ENCODE measurements at places on chromosomes 3 and 15.

- no peak for DNase-seq
Measured at GRCh38 chr3:184678317-184679055, 33.4 kb downstream of the MAGEF1 start.

- no peak for DNase-seq
Measured at GRCh38 chr3:179449636-179450035, 1.6 kb downstream of the GNB4 start.

DNA sequence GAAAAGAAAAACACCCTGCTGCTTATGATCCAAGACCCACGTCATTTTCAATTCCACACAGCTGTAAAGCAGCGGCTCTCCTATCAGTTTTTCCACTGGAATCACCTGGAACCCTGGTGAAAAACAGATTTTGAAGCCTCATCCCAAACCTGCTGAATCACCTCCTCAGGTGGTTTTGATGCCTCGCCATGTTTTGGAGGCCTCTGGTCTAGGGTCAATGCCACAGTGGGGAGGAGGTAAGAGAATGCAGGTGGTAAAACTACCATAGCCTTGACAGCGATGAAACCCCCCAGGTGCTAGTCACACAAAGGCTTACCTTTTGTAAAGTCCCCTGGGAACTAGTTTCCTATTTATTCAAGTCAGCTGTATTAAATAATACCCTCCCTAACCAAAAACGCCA, 24.8 kb downstream of the MYO1E start:
- DNase-seq = no peak

GRCh38 chr3:150497956-150498355, 48.3 kb downstream of the SERP1 start:
- no peak for DNase-seq

- DNase-seq = no peak
Measured at GRCh38 chr15:40550341-40551037, 14.4 kb downstream of the CCDC32 start.

GRCh38 chr15:33968224-33968623, at the start of gene CHRM5:
CHRM5 (plus strand) TSS chr15:33968497; CDS start chr15:34062718, 94,221 bp downstream.
- peak; percentile 46 for DNase-seq

DNA sequence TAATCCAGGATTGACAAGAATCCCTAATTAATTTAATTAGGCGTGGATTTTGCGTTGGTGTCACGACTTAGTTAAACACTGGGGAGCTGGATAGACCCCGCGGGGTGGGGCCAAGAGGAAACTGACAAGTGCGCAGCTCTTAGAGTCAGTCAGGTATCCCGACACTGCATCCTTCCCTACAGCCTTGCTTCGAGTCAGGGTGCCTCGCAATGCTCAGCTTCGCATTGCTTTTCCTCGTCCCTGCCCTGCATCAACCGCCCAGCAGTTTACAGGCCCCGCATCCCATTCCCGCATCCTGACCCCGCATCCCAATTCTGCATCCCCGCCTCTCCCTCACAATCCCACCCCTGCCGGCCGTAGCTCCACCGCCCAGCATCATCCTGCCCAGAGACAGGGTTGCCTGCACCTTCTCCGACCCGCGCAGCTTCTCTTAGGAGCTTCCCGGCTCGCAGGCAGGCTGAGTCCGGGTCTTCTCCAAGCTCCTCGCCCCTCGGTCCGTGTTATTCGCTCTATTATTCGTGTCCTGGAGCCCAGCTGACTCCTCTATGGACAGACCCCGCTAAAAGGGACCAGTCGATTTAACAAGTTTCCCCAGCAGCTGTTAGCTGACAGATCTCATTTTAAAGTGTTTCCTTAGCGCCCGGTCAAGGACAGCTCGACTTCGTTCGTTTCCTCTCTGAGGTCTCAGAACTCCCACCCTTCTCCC, 699 bp upstream of the SHOX2 start:
- DNase-seq = peak; percentile 47

DNA sequence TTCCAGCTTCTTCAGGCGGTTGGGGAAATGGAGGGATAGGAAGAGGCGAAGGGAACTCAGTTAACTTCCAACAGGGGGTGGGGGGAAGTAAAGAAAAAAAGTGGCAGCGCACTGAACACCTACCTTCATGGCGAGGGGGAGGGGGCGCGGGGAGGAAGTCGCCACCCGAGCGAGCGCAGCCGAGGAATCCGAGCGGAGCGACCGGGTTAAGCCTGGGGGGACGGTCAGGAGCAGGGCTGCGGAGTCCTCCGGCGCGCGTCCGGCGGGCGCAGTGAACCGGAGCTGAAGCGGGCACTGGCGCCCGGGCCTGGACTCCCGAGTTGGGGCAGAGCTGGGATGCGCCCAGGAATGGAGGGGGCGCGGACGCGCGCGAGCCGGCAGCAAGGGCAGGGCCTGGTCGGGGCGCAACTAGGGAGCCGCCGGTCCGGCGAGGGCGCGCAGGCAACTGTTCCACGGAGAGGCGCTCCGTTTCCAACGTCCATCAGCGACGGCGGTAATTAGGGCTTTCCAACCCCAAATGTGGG, at the start of gene WNT5A:
WNT5A (minus strand) TSS at position 450 of the 524 bp plus-strand sequence; CDS start at position 129, 321 bp downstream.
- peak; percentile 28 for DNase-seq

GRCh38 chr3:42732829-42733459, 30.3 kb upstream of the HHATL start:
- no peak for DNase-seq

GRCh38 chr3:4409415-4409814, 57.7 kb downstream of the SUMF1 start:
- no peak for DNase-seq

- no peak for DNase-seq
Measured at GRCh38 chr15:67188551-67189218, 65.8 kb downstream of the AAGAB start.

DNA sequence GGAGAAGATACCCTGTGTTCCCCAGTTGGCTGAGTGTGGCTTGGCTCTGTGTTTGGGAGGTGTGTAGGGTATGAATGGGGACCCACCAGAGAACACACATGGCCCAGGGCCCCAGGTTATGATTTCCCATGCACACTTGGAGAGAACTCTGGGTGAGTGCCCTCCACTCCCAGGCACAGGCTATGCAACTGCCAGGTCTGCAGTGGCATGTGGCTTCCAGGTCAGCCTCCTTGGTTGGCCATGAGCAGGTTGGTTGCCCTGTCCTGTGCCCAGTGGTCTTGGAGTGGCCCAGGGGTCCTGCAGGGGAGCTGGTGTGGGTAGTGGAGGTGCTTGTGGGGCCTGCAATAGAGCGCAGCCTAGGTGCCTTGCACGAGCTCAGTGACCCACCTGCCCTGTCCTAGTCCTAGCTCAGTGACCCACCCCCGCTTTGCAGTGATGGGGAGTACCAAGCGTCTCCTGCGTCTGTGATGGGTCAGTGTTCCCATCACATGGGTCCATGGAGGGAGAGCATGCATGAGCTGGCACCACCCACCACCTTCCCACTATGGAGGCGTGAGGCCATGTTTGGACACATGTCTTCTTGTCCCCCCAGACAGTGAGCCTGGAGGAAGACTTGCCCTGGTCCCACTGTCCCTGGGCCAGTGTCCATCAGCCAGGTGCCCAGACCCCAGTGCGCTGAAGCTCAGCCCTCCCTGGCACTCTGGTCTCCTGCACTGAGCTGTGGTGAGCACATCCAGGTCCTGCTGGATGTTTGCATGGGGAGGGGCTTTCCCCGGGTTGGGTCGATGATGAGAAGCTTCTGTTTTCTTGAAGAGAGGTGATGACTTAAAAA, 217.3 kb downstream of the SNRPN start:
- no peak for DNase-seq
